GM06990 (cell line): ENCODE measurements at places on chromosomes 3 and 15.

DNA sequence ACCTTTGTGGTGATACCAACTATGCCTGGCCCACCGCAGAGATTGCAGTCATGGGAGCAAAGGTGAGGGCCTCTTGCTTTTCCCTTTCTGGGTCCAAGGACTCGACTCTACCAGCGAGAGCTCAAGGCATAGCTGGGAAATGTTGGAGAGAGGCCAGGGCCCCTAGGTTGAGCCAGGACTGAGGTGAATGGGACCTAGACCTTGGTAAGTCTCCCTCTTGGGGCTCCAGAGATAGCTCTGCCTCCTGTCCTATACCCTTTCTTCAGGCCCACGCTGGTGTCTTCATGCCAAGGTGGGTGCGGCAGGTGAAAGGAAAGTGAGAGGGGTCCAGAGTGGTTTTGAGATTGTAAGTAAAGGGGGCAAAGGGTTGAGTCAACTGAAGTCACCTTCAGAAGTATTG, 77.5 kb downstream of the PCCB start:
- DNase-seq = no peak

DNA sequence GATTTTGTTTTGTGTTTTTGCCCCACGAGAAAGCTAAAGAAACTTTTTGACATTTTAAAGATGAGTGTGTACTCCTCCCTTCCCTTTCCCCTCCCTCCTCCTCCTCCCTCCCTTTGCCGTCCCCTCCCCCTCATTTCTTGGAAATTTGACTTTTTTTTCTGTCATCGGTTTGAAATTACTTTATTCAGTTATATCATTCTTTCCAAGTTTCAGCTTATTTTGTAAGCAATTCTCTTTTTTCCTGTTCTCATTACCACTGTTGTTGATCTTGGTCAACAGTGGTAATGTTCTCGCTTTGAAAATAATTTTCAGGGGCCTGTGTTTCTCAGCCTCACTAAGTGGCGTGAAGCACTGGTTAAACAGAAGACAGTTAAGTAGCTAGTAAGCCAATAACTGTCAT, 178.4 kb downstream of the AKAP13 start:
- DNase-seq = no peak

GRCh38 chr3:194685718-194686413, at the start of gene FAM43A:
Gene FAM43A, plus strand, starts transcription at chr3:194685883. Its CDS starts 944 bp downstream, at chr3:194686827.
- peak; percentile 93 for DNase-seq

DNA sequence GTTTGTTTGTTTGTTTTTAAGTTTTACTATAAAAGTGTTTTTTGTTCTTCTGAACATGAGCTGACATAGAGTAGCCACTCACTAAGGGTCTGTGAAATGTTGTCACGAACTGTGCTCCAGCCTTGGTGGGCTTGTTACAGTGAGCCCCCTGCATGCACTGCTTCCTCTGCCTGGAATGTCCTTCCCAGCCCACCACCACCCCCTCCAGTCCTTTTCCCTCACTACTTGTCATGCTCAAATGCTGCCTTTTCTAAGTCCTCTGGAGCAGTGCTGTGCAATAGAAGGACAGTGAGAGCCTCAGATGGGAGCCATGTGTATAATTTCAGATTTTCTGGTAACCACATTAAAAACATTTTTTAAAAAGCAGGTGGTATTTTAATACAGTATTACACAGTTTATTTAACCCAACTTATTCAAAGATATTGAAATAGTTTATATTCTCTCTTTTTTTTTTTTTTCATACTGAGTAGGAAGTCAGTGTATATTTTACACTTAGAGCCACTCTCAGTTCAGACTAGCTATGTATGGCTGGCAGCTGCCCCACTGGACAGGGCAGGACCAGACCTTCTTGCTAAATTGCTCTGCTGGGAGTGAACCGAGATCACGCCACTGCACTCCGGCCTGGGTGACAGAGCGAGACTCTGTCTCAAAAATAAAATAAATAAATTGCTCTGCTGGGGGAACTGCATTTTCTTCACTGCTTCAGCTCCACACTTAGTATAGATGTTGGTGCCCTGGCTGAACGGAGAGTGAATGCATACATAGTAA, 26.9 kb downstream of the MKRN2OS start:
- no peak for DNase-seq

- DNase-seq = no peak
These were observed 34.5 kb downstream of the ACAA1 start for GRCh38 chr3:38102444-38102814.

- no peak for DNase-seq
These were observed 121.1 kb downstream of the SHQ1 start for GRCh38 chr3:72727172-72727571.

DNA sequence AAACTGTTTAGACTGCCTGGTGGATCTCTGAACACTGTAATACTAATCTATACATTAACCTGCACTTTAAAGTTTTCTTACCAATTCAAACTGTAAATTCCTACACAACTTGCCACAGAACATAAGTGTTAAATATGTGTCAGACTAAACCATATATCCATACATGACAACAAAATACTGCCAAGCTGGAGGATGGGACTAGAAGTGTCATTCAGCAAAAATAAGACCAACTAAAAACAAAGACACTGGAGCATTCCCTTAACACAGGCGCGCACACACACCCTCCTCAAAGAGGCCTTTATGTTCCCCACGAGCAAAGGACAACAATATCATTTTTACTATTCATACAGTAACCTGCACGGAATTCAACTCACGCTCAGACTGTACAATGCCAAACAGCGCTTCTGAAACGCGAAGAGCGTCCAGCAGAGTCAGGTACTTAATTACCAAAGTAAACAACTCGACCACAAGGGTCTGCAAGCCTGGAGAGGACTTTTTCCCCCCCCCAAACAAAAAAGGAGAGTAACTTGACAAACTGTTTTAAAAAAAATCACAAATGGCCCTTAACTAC, 1.1 kb downstream of the DCUN1D1 start:
- no peak for DNase-seq

- DNase-seq = peak; percentile 74
These were observed 574 bp downstream of the CHST2 start for GRCh38 chr3:143119974-143120715.
